ENCODE measurements at places on chromosomes 1 and 21.

GRCh38 chr1:216330262-216330661, 93.0 kb downstream of the USH2A start:
- DNase-seq: no peak

- DNase-seq: no peak
Measured at GRCh38 chr1:204986181-204986580, 56.8 kb upstream of the CNTN2 start.

DNA sequence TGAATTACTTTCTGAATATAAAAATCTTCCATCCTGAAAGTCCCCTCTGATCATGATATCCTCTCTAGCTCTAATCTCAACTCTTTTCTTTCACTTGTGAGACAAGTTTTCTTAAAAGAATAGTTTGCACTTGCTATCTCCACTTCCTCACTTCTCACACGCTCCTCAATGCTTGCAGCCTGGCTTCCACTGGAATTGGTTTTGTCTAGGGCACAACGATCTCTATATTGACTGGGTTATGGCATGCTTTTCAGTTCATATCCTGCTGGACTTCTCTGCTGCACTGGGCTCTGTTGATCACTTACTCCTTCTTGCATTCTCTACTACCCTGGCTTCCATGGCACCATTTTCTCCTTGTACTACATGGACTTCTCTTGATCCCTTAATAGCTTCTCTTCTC, 474 bp downstream of the FCRLA start:
- no peak for DNase-seq

GRCh38 chr1:48761411-48761810, 15.3 kb downstream of the BEND5 start:
- DNase-seq: no peak

DNA sequence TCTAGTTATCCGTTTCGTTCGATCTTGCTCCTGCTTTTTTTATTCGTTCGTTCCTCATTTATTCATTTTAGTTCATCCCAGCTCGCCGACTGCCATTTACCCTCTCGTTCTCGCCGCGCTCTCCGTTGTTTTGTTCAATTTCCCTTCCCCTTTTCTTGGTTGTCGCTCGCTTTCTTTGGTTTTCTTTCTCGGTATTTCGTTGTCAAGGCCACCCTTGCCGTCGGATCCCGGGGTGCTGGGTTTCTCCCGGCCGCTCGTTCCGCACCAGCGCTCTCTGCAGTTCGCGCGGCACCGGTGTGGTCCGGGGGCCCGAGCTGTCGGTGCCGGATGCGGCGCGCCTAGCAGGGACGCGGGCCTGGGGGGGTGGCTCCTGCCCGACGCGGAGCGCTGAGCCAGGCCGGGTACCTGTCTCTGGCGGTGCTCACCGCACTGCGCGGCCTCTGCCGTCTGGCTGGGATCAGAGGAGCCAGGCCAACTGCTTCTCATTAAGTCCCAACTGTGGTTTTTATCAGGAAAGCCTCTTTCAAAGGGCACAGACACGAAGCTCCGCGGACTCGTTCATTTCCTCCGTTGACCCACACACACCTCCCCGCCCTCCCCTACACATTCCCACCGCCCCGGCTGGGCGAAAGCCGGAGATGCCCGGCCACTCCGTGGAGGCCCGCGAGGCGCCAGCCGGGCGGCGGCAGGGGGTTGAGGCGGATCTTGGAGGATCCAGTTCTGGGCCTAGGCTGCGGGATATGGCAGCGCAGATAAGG, 1.6 kb downstream of the ALX3 start:
- DNase-seq: no peak

DNA sequence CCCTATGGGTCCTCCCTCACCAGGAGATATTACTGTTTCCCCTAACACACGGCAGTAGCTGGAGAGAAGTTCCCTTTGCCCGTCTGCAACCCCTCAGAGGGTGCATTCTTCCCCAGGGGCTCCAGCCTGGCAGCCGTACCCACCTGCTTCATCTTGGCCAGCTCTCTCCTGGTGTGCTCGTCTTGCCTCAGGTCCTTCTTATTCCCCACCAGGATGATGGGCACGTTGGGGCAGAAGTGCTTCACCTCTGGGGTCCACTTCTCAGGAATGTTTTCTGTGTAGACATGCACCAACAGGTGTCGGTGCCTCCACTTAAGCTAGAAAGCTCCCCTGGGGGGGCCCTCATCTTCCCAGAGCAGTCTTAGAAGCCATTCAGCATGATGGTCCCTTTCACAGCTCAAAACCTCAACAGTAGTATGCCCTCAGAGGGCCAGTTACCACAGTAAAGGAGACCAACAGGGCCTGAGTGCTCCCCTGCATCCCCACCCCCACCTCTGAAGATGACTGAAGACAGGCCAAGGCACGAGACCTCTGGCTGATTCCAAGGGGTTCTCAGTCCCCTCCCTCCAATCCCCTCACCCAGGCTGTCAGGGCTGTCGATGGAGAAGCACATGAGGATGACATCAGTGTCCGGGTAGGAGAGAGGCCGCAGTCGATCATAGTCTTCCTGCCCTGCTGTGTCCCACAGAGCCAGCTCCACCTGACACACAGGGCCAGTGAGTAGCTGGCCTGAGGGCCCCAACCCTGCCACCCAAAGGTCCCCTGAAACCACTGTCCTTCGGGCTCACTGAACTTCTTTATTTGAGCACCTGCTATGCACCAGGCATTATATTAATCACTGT, 4.3 kb downstream of the RHOC start:
- no peak for DNase-seq

DNA sequence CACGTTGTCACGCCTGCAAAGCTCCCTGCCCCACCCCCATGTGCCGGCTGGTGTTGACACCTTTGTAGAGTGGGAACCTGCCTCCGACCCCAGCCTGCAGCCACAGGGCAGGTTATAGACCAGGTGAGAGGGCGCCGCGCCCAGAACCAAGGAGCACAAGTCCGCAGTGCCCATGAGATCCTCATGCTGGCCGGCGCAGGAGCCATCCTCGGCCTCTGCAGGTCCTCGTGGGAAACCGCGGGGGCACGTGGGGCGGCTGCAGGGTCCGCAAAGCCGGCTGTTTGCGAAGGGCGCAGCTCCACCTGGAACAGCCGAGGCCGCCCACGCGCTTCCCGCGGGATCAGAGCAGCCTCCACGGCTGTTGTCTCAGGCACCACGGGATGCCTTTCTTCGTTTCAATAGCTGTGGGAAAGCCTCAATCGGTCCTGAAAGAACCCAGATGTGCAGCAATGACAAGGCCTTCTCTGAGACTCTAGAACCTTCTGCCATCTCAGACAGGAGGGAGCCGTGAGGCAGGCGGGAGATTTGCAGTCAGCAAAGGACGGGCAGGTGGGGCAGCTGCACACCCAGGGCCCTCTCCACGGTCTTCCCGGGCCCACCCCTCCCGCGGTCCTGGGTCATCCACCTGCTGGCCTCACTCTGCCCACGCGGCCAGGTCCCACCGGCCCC, 29.9 kb downstream of the POFUT2 start:
- no peak for DNase-seq

- DNase-seq: no peak
Measured at GRCh38 chr1:244865028-244865371, 657 bp upstream of the HNRNPU start.

DNA sequence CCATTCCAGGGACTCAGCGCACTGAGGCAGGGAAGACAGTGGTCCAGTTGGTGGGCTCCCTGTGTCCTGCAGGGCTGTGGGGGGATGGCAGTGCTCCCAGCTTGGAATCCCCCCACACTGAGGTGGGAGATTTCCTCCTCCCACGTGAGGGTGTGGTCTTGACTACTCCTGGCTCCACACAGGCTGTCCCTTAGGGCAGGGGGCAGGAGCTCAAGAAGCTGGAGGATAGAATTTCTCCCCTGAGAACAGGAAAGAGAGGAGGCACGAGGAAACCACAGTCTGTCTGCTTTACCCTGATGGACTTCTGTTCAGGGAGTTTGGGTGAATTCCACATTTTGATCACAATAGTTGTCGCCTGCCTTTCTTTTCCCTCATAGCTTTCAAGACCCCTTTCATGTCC, 62.1 kb downstream of the CACNA1E start:
- no peak for DNase-seq

GRCh38 chr21:43287795-43288755, 119.3 kb downstream of the CRYAA start:
- DNase-seq: no peak

DNA sequence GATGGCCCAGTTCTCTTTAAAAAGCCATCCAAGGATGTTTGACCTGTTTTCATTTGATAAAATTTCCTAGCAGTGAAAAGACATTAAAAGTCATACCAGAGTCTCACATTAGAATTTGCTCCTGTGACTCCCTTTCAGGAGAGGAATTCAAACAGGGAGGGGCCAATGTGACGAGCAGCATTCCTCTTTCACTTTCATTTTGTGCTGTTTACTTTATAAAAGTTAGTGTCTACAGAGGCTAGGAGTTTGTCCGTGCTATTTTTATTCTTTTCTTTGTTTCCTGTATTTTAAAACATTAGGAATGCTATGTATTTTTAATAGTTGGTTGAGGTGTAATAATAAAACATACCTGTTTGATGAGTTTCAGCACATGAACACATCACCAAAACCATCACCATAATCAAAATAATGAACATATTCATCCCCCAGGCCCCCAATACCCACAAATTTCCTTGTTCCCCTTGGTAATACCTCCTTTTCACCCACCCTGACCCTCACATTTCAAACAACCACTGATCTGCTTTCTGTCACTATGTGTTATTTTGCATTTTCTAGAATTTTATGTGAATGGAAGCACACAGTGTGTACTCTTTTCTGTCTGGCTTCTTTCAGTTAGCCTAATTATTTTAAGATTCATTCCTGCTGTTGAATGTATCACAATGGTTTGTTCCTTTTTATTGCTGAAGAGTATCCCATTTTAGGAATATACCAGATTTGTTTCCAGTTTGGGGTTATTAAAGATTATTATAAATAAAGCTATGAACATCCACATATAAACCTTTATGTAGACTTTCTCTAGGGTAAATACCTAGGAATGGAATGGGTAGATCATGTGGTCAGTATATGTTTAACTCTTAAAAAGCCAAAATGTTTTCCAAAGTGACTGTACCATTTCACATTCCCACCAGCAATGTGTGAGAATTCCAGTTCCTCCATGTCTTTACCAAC, 129.5 kb downstream of the TENT5C start:
- no peak for DNase-seq

DNA sequence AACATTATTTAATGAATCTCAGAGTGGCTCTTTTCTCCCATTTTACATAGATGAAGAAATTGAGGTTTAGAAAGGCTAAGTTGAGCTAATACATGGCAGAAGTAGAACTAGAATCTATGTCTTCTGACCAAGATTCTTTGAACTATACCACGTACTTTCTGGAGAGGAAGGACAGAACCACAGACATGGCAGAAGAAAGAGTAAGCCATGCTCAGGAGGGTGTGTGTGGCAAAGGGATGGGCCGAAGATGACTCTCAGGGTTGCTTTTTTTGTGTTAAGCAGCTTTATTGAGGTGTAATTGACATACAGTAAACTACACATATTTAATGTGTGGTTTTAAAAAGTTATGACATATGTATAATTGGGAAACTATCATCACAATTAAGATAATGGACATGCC, 69.5 kb downstream of the PEX14 start:
- no peak for DNase-seq

Data from NCI-H1417 treated with DMSO at 0.1 percent for 48 hours (cell line).